Jurkat, Clone E6-1 (cell line): ENCODE measurements at places on chromosomes 4 and X.

DNA sequence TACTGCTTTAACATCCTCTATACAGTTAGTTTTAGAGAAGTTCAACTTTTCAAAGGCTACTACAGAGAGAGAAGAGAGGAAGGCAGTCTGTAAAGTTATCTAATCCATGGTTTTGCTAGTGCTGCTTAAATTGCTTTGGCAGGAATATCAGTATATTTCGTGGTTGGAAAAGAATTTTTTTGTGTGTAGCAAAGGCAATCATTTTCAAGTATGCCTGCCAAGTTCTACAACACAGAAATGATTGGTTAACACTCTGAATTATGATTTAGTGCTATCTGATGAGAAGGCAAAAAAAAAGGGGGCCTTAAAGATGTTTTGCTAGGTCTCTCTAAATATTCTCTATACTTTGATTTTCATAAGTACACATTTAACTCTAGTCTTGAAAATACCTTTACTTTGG lies 133.1 kb downstream of the JADE1 start:
- DNase-seq: no peak

DNA sequence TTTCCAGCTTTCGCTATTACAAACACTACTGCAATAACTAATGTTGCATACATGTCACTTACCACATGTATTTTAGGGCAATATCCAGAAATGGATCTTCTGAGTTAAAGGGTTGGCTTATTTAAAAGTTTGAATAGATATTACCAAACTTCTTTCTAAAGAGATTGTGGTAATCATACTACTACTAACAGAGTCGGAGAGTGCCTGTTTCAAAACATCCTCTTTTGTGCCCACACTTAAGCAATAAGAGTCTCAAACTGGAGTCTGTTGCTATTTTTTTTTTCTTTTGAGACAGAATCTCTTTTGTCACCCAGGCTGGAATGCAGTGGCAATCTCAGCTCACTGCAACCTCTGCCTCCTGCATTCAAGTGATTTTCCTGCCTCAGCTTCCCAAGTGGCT lies 35.8 kb downstream of the FGFBP1 start:
- DNase-seq: no peak

DNA sequence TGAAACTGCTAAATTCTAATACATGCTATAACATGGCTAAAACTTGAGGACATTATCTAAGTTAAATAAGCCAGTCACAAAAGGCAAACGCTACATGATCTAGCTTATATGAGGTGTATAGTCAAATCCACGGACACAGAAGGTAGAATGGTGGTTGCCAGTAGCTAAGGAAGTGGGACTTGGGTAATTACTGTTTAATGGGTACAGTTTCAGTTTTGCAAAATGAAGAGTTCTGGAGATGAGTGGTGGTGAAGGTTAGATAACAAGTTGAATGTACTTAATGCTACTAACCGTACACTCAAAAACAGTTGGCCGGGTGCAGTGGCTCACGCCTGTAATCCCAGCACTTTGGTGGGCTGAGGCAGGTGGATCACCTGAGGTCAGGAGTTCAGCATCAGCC lies 644.5 kb upstream of the DIPK2B start:
- no peak for DNase-seq

DNA sequence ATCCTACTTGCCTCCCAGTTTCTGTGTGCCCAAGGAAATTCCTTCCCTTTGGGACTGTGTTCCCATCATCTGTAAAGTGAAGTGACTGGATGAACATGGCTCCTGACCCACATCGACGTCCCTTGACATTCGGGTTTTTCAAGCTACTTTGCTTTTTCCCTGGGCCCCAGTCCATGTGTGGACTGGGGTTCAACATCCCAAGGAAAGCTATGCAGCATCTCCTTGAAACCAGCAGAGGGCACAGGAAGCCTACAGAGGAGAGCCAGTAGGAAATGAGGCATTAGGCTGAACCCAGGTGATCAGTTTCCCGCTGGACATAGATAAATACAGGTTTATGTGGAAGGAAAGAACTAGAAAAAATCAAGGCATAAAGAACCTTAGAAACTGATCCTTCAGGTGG lies 145.1 kb upstream of the ARHGEF9 start:
- DNase-seq: no peak

GRCh38 chr4:68373513-68373912 lies 23.6 kb upstream of the YTHDC1 start:
- no peak for DNase-seq
